ENCODE measurements at places on chromosomes 2 and 18.

GRCh38 chr2:16319551-16320121, 346.0 kb downstream of the CYRIA start:
- DNase-seq: no peak

DNA sequence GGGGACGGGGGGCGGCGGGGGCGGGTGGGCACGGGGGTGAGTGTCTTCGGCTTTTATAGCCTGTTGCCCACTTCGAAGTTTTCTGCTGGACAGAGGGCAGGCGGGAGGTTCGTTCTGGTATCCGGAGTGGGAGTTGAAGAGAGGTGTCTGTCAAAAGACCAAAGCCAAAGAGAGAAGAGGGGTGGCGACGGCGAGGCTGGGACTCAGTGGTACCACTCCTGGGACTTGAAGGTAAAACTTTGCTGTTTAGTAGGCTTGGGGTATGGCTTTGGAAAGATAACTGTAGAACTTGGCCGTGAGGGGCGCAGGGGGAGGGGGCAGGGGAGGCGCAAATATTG, 215.8 kb upstream of the DTNA start:
- no peak for DNase-seq

DNA sequence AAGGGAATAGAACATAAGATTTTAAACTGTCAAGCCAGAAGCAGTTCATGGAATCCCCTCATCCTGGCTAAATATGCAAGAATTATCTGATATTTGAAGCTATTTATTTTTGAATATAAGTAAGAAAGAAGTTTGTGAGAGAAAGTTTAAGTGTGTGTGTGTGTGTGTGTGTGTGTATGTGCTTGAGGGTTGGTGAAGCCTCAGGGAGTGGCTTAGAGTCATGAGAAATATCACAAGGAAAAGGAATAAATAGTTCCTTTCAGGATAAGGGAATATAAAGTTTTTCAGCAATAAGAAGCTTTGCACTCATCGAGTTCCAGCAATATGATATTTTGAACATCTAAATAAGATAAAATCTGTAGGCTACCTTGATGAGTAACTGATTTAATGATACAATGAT, 359.6 kb downstream of the MEIS1 start:
- DNase-seq: no peak

DNA sequence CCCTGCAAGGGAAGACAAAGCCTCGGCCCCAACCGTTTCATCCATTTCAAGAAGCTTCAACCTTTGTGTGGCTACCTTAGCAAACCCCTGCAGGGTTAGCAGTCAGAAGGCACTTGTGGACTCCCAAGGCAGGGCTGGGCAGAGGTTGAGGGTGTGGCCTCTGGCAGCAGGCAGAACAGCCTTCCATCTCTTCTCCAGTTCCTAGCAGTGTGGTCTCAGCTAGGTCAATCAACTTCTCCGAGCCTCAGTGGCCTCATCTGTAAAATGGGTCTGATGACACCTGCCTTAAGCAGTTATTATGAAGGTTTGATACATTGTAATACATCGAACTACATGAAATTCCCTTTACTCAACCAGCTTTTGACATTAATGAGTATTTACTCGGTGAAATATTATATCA, 6.8 kb upstream of the PRSS56 start:
- no peak for DNase-seq

DNA sequence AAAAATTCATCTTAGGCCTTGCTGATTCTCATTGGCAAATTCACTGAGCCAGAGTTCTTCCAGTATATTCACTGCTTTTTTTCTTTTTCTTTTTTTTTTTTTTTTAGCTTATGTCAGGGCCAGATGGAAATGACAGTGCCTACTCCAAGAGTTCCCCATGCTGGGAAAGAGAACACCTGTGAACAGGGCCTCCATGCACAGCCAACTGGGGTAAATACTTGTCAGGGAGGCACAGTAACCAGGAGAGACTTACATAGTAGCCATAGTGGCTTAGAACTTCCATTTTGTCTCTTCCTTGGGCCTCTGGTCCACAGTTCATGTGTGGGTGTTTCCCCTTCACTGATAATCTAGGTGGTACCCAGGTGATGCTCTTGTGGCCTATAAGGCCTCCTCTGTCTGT, 15.2 kb upstream of the SCLY start:
- no peak for DNase-seq

Data from cardiac fibroblast (primary cell).